T-helper 2 cell treated with Interferon-gamma antibody and Interleukin-4, amounts not matched to agents 5 μg/mL and 100 μg/mL, for 36 hours (primary cell): ENCODE measurements at places on chromosomes 2 and 18.

GRCh38 chr18:45004546-45005080 lies 323.9 kb downstream of the SETBP1 start:
- DNase-seq = no peak
- no peak overlapping the region for H3K27ac ChIP-seq
- H3K4me1 ChIP-seq = peaks cover 7% of the 10 kb centered on the region
- H3K36me3 ChIP-seq = no peaks in the 10 kb centered on the region
- H3K4me3 ChIP-seq = no peak overlapping the region

GRCh38 chr18:58576638-58577251 lies 52.1 kb downstream of the ALPK2 start:
- no peak for DNase-seq
- H3K27ac ChIP-seq = no peak overlapping the region
- peaks cover 14% of the 10 kb centered on the region for H3K27me3 ChIP-seq
- no peak overlapping the region for H3K4me3 ChIP-seq

DNA sequence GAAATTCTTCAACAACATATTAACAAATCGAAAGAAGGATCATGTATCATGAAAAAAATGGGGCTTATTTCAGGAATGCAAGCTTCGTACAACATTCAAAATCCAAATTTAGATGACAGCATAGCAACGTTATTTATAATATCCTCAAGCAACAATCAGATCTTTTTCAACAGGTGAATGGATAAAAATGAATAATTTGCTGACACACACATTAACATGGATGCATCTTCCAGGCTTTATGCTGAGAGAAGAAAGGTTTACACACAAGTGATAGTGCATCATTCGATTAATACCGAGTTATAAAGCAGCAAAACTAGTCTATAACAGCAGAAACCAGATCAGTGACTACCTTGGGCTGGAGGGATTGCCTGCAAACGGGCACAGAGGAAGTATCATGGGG lies 209.5 kb upstream of the TPO start:
- H3K4me1 ChIP-seq = no peaks in the 10 kb centered on the region
- DNase-seq = no peak
- no peaks in the 10 kb centered on the region for H3K36me3 ChIP-seq

GRCh38 chr2:109193807-109194619 lies 65.0 kb downstream of the SH3RF3 start:
- peaks cover 33% of the 10 kb centered on the region for H3K27me3 ChIP-seq
- no peaks in the 10 kb centered on the region for H3K36me3 ChIP-seq
- H3K4me1 ChIP-seq = no peaks in the 10 kb centered on the region
- no peak overlapping the region for H3K27ac ChIP-seq
- DNase-seq = no peak

GRCh38 chr2:74704216-74704615 lies 50.2 kb downstream of the SEMA4F start:
- peaks cover 27% of the 10 kb centered on the region for H3K27me3 ChIP-seq
- H3K4me3 ChIP-seq = no peak overlapping the region
- H3K36me3 ChIP-seq = no peaks in the 10 kb centered on the region

GRCh38 chr2:38835990-38836389 lies 39.7 kb downstream of the DHX57 start:
- peaks cover 13% of the 10 kb centered on the region for H3K36me3 ChIP-seq
- DNase-seq = no peak
- no peak overlapping the region for H3K4me3 ChIP-seq
- H3K4me1 ChIP-seq = no peaks in the 10 kb centered on the region

DNA sequence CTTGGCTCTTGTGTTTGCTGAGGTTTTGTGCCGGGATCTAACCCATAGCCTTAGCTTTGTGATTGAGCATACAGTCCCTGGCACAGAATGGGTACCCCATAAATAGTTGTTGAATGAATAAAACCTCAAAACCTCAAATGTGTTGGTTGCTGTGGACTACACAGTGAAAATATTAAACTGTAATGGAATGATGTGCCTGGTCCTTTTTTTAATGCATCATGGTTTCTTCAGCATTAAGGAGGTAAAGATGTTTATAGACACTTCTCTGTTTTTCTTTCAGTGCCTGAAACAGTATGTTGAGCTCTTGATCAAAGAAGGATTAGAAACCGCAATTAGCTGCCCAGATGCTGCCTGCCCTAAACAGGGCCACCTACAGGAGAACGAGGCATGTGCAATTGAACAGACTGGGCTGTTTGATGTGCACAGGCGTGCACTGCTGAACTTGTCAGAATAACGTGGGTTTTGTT lies 97.0 kb downstream of the RNF144A start:
- peaks cover 21% of the 10 kb centered on the region for H3K4me1 ChIP-seq
- H3K27ac ChIP-seq = no peak overlapping the region
- no peak for DNase-seq
- no peak overlapping the region for H3K4me3 ChIP-seq

GRCh38 chr2:128511731-128512378 lies 193.2 kb upstream of the HS6ST1 start:
- H3K27ac ChIP-seq = no peak overlapping the region
- H3K4me3 ChIP-seq = no peak overlapping the region
- H3K36me3 ChIP-seq = no peaks in the 10 kb centered on the region
- H3K4me1 ChIP-seq = peaks cover 13% of the 10 kb centered on the region
- H3K27me3 ChIP-seq = peaks cover 13% of the 10 kb centered on the region

DNA sequence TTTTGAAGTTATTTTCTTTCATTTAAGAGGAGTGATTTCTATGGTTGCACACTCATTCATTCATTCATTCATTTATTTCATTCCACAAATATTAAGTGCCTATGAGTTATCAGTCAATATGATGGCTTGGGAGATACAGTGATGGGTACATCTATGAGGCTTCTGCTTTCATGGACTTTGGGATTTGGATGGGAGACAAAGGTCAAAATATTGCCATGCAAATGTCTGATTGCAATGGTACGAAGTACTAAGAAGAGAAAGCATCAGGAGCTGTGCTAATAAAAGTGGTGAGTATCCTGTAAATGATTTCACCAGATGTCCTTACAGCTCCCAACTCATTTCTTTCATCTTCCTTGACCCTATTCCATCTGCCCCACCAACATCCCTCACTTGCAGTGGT lies 174.4 kb upstream of the MEX3C start:
- no peak overlapping the region for H3K4me3 ChIP-seq
- no peaks in the 10 kb centered on the region for H3K4me1 ChIP-seq
- H3K36me3 ChIP-seq = no peaks in the 10 kb centered on the region
- no peak overlapping the region for H3K27ac ChIP-seq
- DNase-seq = no peak
